ENCODE measurements at places on chromosomes 12 and 14. TPM values are rescaled to one million over a fixed set of nuclear protein-coding genes. Genes with fewer than 3 reads are reported as not detected.

DNA sequence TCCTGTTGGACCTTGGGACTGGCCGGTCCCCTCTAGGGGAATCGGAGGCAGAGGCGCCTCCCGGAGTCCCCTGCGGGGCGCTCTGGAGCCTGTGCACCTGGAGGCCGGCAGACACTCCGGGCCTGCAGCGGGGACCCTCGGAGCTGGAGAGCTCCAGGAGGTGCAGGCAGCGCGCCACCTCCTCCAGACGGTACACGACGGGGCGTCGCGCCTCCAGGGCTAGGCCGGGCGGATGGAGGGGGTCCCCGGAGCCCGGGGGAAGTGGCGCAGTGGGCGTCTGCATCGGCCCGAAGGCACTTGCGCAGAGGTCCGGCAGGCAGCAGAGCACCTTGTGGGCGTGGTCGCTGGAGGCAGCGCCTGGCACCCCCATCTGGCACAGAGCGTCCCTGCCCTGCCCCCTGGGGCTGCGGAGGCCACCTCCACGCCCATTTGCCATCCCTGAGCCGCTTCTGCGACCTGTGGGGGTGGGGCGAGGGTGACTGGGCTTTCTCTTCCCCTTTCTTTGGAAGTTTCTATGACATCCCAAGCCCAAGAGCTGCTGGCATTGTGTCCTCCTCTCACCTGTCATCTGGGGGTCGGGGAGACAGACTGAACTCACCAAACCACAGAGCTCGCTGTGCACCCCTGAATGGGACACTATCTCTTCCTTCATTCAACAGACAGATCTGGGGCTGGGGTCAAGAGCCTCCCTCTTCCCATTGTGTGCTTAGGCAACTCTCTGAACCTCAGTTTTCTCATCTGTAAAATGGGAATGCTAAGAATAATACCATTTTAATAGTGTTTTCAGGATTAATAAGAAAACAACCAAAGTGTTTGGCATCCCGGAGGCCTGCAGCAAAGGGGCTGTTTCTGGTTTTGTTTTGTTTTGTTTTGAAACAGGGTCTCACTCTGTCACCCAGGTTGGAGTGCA is 37.5 kb upstream of the CORO1C start:
- DNase-seq, result no peak

DNA sequence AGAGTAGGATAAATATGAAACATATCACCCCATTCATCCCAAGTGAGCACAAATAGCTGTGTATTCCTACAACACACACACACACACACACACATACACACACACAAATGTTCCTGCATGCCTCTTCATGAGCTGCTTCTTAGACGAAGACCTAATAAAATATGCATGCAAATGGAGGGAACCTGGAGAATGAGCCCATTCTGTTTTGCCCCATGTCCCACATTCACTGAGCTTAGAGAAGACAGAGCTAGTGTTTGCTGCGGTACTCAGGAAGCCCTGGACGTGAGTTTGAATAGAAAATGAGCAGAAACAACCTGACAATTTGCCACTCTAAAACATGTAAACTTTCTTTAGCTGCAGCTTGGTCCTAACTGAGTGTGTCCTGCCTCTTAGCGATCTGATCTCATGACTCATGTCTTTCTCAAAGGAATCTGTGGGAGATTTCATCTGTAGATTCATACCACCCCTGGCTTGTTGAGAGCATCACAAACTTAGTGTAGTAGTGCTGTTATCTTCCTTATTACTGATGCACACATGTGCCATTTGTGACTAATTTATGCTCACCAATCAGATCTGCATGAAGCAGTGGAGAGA is 86.8 kb downstream of the ITPR2 start:
- no peak for DNase-seq

GRCh38 chr14:54322246-54322645 is 74.6 kb upstream of the CDKN3 start:
- DNase-seq, result no peak

- DNase-seq, result no peak
Observed at GRCh38 chr12:39623919-39624318, 4.3 kb upstream of the ABCD2 start.

Gene PLCZ1
- total RNA-seq, result not detected

Gene SNAPC1
- total RNA-seq, result 8.8 TPM
